ENCODE measurements at places on chromosomes 2 and 18.

DNA sequence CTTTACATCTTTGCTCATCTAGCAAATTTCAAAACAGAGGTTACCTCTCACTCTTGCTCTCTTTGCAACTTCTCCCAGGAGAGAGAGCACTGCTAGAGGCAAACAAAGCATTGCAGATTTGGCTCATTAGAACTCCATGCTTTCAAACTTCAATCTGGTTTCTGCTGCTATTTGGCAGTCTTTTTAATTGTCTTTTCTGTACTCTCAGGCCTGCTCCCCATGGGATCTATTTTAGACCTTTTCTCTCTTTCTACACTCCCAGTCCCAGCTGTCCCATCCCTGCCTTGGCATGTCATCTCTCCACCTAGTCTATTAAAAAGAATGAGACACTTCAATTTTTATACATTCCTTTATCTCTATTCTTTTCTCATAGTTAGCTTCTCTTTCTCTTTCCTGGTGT is 15.2 kb downstream of the KCNJ3 start:
- no peak for DNase-seq

- no peak for DNase-seq
Observed at GRCh38 chr2:234081970-234082822, 31.7 kb downstream of the SPP2 start.

DNA sequence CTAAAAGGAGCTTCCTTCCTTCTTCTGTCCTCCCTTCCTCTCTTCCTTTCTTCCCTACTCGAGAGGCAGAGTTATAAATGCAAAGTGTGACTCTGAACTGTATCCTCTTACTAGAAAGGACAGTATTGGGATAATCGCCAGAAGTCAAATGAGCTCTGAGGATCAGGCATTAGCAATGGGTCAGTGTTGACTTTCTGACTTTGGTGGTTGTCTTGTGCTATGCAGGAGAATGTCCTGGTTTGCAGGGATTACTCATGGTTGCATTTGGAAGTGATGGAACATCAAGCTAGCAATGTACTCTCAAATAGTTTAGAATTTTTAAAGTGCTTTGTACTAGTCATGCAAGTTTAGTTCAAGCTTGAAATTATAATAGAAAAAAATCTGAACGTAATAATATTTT is 115.6 kb downstream of the TXNL1 start:
- peak; percentile 84 for DNase-seq

GRCh38 chr18:45670281-45670962 is 53.6 kb upstream of the SLC14A1 start:
- DNase-seq = peak; percentile 57

DNA sequence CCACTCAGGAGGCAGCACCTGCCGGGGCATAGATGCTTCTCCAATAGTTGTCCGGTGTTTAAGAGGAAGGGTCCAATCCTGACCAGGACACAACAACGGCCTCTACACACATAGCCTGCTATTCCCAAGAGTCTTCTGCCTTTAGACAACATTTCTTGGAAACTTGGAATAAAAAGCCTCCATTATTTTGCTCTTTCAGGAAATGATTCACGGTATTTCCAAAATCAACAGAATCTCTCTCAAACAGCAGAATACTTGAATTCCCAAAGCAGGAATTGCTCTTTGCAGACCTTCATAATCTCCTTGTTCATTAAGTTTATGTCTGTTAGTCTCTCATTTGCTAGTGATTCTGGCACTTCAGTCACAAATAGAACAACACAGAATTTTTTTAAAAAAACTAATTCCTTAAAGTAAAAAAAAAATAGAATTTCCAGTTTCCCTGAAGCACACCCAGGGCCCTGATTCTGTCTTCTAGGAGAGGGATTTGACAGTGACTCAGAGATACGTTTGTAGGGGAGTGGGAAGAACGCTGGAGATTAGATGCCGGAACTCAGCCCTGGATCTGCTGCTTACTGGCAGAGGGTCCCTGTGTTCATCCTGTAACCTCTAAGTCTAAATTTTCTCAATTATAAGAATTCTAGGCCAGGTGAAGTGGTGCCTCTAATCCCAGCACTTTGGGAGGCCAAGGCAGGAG is 74.7 kb downstream of the NAB1 start:
- DNase-seq = no peak

- no peak for DNase-seq
Observed at GRCh38 chr2:239723486-239724193, 301.5 kb downstream of the NDUFA10 start.

DNA sequence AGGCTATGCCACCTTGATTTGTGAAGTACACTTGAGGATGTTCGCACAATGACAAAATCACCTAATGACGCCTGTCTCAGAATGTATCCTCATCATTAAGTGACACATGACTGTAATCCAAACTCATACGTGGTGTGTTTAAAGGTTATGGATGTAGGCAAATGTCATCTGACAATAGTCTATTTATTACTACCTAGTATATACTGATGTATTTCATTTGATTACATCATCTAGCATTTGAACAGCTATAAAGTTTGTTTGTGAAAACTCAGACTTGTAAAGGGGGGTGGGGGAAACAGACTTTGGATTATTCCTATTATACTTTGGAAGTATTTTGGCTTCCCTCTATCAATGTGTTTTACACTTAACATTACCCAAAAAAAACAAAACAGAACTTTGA is 129.9 kb downstream of the TANC1 start:
- DNase-seq = no peak

GRCh38 chr2:173001664-173002604 is 73.7 kb upstream of the MAP3K20 start:
- no peak for DNase-seq

- DNase-seq = no peak
Observed at GRCh38 chr18:5417342-5417741, 121.8 kb upstream of the ZBTB14 start.

GRCh38 chr2:133025004-133025403 is 355.0 kb upstream of the LYPD1 start:
- DNase-seq = no peak

GRCh38 chr2:222292149-222293134 is 6.4 kb downstream of the PAX3 start:
- DNase-seq = no peak

GRCh38 chr2:234286956-234287355 is 209.9 kb downstream of the ARL4C start:
- DNase-seq = peak; percentile 6

DNA sequence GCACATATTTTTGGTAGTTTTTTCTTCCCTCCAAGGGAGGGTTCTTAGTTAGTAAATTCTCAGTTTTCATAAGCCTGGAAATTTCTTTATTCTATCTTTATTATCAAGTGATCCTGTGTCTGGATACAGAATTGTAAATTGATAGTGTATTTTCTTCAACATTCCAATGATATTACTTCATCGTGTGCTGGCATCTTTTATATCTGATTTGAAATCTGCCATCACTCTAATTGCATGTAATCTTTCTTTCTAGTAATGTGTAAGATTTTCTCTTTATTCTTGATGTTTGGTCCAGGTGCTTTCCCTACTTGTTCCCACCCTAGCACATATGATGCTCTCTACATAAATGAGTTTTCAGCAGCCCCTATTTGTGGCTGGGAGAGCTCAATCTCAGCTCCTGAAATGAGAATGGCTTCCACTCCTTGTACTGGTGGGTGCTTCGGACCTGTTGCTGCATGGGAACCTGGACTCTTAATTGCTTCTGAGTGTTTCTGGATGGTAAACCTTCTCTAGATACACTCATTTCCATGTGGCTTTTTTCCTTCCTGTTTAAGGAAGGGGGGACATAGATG is 102.7 kb downstream of the SMIM21 start:
- peak; percentile 8 for DNase-seq

DNA sequence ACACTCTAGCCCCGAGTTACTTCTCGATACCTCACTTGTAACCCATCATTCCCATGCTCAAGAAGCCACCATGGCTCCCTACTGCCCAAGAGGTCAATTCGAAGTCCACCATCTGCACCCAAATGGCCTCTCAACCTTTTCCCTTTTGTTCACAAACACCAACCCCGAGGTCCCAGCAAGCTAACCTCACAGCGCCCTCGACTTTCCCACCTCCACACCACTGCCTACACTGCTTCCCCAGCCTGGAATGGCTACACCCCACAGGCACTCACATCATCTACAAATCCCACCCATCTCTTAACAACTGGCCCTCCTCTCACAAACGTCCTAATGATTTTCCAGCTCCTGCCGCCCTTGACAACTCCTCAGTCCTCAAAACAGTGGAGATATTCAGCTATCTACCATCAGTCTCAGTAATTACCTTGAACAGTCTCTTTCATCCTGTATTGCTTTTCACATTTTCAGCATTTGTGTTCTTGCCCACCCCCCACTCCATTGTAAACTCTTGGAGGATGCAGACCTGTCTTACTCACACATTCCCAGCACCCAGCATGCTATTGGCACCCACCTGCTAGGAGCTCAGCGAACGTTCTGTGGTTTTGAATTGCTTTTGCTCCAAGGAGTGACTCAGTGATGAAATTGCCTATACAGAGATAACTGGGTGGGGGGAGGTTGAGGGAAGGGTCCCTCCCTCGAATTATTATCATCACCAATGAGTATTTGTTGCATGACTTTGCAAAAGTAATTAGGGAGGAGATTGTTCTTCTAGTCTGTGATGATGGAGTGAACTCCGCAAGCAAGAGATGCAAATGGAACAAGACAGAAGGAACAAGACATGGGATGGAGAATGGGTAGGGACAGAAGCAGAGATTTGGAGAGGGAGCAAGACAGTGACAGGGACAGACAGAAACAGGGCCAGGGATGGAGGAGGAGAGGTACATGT is 106.8 kb downstream of the CYP26B1 start:
- DNase-seq = no peak

GRCh38 chr2:24571828-24572442 is 80.9 kb downstream of the NCOA1 start:
- DNase-seq = no peak

GRCh38 chr2:219245899-219246230 is 586 bp downstream of the STK16 start:
- DNase-seq = no peak

DNA sequence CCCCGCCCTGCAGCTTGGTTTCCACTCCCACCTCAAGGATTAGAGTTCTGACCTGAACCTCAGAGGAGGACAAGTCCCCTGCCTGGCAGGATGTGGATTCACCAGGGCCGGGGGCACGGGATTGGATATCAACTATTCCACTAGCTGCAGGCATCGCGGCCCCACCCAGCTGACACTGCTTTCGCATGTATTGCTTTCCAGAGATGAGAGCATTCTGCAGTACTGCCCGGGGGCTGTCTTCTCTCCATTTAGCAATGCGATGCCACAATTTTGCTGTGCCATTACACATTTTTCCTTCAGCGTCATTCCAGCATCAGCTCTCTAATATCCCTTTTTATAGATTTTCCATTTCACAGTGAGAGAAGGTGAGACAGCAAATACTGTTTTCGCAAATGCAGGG is 42.0 kb downstream of the CTIF start:
- DNase-seq = peak; percentile 83

DNA sequence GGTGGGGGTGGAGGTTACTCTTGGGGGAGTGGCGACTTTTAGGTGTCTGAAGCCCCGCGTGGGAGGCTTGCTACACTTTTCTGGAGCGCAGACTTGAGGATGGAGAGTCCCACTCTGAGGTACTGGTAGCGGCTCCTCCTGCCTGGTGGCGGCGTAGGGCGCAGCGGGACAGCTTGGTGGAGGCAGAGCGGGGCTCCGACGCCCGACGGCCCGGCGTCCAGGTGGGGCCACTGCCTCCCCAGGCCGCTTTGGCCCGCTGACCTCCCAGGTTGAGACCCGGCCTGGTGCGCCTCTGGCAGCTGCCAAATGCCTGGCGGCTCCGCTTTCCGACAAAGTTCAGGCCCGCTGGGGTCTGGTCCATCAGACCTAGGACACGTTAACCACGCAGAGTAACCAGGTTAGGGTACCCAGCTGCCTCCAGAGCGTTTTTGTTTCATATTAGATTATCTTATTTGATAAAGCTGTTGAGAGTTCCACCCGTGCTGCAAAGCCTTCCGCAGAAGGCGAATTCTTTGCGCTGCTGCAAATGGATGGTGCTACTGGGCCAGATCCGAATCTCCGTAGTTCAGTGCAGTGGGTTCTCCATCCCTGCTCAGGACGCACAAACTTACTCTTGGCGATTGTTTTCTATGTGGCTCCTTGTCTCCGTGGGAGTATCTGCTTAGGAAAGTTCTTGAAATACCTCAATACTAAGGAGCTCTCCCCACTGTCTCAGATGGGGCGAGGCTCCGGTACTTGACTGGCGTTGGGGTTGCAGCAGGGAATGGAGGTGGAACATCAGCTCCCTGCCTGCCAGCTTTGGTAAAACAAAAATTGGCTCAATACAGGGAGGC is 405.9 kb downstream of the XIRP2 start:
- no peak for DNase-seq

DNA sequence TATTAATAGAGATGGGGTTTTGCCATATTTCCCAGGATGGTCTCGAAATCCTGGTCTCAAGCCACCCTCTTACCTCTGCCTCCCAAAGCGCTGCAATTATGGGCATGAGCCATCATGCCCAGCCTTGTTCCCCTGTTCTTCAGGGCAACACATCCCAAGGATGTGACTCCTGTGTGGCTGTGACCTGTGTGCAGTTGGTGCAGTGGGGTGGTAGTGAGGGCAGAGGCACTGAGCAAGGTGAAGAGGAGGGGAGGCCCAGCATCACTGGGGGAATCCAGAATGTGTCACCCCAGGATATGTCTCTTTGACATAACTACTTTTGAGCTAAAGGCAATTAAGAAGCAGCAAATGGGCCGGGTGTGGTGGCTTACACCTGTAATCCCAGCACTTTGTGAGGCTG is 23.4 kb downstream of the CENPA start:
- no peak for DNase-seq

DNA sequence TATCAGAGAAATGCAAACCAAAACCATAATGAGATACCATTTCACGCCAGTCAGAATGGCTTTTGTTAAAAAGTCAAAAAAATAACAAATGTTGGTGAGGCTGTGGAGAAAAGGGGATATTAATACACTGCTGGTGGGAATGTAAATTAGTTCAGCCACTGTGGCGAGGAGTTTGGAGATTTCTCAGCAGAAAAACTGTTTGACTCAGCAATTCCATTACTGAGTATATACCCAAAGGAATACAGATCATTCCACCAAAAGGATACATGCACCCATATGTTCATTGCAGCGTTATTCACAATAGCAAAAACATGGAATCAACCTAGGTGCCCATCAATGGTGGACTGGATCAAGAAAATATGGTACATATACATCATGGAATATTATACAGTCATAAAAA is 54.5 kb upstream of the WDR75 start:
- DNase-seq = no peak

DNA sequence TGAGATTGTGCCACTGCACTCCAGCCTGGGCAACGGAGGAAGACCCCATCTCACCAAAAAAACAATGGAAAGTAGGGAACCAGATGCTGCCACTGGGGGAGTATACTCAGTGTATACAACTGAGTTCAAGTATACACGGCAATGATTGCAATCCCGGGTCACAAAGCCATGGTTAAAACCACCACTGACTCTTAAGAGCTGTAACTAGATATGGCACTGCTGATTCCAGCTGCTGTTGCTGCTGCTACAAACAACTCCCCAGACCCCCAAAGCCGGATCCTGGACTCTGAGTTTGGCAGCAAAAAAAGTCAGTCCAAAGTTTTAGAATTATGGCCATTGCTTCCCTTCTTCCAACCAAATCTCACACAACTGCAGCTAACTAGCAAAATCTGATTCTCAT is 43.7 kb upstream of the COX7A2L start:
- no peak for DNase-seq

Measured in EH (cell line).